ENCODE measurements at places on chromosomes 16 and 17.
A peak's percentile ranks its signal among the peaks of the same experiment; 100 is the strongest.

DNA sequence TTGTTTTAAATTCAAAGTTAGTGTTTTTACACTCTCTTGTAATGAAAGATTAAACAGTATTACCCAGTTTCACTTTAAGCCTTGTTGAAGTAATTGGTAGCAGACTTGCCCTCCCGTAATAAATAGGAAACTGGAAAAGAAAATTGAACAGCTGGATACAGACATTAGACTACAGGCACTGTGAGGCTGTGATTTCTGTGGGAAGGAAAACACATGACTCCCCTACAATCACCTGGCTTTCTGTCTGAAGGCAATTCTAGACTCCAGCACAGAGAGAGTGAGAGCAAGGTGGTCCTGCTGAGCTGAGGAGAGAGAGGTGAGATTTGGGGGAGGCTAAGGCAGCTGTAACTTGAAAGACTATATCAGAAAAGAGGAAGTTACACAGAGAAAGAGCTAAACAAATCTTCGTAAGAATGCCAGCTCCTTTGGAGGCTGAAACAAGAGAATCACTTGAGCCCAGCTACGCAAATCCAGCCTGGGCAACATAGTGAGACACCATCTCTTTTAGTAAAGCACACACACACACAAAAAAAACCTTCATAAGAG is 57.8 kb upstream of the CDYL2 start:
- DNase-seq, result no peak

DNA sequence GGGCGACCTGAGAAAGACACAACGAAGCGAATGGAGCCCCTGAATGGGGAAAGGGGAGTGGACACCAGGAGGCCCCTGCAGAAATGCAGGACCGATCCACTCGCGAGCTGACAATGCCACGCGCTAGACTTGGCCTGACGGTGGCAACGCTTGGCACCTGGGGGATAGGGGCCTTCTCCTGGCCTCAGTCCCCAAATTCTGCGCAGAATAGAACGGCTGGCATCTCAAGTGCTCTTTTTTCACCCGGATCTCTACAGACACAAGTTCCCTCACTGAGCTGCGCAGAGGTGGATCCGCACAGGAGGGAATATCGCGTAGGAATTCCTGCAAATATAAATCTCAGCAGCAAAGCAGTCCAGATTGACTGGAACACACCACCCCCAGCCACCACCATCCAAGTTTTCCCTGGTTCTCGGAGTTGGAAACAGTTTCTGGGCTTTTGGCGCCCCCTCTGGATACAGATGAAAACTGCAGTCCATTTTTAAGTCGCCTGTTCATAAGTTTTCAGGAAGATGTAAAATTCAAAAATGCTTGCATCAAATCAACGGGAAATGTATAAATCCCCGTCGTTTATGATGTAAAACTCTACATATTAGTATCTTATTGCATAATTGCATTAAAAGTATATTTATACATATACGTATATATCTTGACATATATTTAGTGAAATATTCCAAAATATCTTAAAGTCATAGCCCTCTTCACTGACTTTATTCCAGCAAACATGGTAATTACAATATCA is 2.3 kb upstream of the SOX9 start:
- no peak for DNase-seq

DNA sequence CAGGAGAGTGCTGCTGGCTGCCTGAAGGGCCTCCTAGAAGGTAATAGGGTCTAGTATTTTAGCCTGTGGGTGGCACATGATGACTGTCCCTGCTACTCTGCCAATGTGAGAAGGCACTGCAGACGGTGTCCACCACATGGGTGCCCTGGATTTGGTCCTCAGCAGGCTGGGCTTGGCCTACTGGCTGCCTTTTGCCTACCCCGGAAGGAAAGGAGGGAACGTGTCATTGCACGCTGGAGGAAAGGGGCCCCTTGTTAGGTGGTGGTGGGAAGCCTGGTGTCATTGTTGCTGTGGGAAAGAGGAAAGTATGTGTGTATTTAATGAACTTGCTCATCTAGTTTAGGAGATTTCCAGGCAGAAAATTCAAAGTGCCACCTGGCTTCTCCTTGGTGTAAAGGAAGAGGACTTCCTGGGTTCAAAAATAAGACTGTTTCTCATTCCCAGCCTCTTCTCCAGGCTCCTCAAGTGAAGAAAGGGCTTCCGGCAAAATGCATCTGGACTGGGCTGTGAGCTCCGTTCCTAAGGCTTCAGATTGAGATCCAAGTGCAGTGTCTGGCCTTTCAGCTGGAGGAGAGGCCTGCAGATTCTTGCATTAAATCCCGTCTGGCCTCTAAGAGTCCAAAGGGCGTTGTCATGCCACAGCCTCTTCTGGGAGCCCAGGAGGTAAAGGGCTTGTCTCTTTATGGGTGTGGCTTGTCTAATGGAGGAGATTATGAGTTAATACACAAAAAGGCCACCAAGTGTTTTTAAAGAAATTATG is 55.1 kb downstream of the RPTOR start:
- no peak for DNase-seq

DNA sequence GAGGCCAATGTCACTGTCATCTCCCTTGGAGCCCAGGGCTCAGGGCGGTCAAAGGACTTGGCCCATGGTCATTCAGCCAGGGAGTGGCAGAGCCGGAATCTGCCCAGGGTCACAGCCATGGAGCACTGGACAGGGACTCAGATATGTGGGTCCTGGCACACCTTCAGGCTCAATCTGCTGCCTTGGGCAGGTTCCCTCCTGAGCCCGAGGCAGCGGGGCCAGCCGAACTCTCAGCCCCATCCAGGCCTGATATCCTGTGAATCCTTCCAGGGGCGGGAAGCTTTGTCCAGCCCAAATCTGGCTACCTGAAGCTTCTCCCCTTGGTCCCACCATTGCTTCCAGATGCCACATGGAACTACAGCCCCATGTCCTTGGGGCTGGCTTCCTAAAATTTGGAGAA is 12.2 kb upstream of the CDIPT start:
- DNase-seq, result no peak

DNA sequence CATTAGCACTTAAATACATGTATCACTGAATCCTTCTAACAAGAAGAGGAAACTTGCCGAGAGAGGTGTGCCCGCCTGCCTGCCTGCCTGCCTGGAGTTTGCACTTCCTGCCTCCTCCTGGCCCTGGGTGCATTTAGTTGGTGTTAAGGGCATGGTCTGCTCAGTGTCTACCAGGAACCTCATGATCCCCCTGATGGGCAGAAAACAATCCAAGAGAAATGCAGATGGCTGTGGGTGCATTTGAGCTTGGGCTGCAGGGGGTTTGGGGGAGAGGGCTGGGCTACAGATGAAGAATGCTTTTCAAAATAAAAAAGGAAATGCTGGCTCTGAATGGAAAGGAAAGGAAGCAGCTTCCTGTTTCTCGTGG is 10.1 kb downstream of the KSR1 start:
- peak; percentile 32 for DNase-seq

DNA sequence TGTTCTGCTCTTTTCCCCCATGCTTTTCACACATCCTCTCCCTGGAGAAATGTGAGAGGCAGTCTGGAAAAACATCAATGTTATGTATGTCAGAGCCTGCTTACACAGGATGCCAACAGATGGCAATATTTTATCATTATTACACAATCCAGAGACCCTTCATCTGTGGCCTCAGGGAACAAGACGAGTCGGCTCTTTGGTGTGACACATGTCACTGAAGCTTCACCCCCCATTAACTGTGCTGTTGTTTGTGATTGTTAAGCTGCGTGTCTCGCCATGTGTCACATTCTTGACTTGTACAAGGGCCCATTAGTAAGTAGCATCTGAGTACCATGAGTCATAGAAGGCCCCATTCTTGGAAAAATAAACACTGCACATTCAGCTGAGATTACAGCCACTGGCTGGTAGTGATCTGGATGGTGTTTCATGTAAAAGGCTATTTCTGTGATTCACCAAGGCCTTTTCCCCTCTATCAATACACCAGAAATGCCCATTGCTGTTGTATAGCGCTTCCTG is 682.1 kb upstream of the SOX9 start:
- no peak for DNase-seq

DNA sequence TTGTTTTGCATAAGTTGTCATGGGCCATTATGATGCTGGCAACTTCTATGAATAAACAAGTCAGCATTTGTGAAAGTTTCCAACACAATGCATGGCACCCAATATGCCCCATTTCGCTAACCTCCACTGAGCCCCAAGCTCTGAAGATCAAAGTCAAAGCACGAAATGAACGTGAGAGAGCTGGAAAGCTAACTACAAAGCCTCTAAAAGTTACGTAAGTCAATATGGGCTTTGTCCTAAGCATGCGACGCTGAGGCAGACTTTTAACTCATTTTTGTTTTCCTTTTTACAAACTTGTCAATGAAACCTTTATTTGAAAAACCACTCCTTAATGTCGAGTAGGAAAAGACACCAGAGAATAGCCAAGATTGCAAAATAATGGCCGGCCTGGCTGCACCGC is 131.6 kb upstream of the NUDT7 start:
- no peak for DNase-seq

DNA sequence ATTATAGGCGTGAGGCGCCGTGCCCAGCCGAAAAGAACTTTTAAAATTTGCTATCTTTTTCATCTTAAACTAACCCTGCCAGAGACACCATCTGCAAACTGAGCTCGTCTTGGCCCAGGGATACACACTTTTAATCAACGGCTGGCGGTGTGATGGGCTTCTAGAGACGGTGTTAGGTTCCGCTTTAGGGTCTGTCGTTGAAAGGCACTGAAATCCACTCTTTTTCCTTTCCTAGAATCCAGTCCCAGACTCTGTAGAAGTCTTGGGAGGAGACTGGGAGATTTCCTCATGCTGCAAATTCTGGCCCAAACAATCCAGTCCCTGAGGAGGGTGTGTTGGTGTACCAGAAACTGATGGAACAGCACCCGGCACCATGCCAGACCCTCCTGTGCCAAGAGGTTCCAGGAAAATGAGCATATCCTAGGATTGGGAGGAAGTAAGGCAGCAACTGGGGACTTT is 52.0 kb upstream of the TEX2 start:
- no peak for DNase-seq

GRCh38 chr16:17305694-17306093 is 165.1 kb downstream of the XYLT1 start:
- no peak for DNase-seq

DNA sequence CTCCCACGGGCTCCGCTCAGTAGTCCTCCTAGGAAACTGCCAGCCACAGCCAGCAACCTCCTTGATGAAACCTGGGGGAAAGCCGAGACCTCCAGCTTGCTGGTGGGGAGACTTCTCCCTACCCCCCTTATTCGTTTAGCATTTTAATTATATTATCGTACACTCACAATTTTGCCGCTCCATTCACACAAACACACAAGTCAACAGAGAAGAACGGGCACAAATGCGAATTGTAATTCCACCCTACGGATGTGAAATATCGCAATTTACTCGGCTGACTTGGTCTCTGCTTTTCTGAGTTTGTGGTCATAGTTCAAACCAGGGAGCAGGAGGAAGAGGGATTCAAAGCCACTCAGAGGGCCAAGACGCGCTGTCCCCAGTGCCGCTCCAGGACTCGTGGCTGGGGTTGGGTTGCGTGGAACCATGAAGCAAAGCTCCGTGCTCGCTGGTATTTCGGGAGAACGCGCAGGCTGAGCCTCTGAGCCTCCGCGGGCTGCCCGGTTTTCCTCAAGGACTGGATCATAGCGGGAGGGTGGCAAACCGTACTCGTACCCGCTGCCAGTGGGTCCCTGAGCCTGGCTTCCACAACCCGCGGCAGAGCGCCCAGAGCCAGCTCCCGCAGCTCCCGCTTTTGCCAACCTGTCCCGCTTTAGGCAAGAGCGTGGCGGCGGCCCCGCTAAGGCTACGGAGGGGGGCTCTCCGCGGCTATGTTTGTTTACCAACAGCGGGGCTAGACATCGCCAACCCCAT is 2.0 kb downstream of the LHX1 start:
- peak; percentile 11 for DNase-seq

GRCh38 chr17:2140683-2141082 is 85.8 kb downstream of the HIC1 start:
- no peak for DNase-seq

DNA sequence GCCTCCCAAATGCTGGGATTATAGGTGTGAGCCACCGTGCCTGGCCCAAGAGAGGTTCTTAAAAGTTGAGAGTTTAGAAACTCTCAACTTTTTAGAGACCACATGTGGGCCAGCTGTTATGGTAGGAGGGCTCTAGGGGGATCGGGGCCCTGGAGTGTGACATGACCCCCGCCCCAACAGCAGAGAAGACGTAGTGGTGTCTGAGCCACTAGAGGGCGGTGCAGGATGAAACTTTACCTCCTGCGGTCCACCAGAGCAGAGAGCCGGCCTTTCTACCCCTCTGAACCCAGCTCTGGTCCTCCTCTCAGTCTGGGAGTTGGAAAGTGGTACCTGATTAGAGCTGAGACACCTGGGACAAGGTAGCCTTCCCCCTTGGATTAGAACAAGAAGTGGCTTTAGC is 7.4 kb downstream of the CDK5RAP3 start:
- peak; percentile 63 for DNase-seq

DNA sequence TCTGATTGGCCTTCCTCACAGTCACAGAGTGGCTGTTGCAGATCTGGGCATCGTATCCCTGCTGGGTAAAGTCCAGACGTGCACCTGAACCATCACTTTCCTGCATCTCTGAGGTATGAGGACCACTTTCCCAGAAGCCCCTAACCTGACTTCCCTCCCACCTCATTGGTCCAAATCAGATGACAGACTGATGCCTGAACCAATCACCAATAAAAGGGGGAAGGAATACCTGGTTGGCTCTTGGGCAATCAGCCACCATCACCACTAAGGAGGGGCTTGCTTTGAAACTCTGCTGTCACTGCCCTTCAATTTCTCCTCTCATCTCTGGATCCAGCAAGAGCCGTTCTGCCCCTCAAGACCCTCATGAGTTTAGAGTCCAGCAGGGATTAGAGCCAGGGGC is 13.6 kb upstream of the WFDC1 start:
- DNase-seq, result no peak

GRCh38 chr16:81457326-81458133 is 12.9 kb downstream of the CMIP start:
- DNase-seq, result no peak
